ENCODE measurements at places on chromosomes 5 and 9.

DNA sequence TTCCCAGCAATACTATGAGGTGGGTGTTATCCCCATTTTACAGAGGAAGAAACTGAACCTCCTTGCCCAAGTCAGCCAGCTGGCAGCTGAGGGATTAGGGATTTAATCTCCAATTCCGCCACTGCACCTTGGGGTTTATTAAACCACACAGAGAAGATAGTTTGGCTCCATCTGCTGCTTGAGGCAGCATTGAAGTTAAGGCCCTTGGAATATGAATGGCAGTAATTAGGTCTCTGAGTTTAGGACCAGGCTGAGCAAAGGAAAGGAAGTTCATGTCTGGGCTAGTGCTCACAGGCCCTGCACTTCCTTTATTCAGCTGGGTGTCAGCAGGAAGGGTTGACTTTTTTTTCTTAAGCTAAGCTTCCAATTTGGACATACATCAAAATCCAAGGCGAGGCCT is 86.9 kb upstream of the GDNF start:
- DNase-seq: no peak

DNA sequence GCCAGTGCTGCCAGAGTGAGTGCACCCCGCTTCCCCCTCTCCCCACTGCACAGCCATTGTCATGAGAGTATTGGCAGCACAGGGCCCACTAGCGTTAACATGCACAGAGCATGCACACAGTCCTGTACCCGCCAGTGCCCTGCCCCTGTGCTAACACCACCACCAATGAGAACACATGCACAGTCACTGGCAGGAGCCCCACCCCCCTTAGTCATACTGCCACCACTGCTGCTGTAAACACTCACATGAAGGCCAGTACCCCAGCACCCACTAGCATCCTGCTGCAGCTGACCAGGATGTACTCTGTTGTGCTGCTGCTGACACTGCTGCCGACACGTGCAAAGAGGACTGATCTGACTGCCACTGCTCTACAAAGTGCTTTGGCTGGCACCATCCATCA is 19.5 kb upstream of the RANBP6 start:
- no peak for DNase-seq

- DNase-seq: no peak
These were observed 1.4 kb downstream of the PIK3R1 start for GRCh38 chr5:68217047-68217355.

- no peak for DNase-seq
These were observed 322.1 kb downstream of the MED10 start for GRCh38 chr5:6056280-6056679.

DNA sequence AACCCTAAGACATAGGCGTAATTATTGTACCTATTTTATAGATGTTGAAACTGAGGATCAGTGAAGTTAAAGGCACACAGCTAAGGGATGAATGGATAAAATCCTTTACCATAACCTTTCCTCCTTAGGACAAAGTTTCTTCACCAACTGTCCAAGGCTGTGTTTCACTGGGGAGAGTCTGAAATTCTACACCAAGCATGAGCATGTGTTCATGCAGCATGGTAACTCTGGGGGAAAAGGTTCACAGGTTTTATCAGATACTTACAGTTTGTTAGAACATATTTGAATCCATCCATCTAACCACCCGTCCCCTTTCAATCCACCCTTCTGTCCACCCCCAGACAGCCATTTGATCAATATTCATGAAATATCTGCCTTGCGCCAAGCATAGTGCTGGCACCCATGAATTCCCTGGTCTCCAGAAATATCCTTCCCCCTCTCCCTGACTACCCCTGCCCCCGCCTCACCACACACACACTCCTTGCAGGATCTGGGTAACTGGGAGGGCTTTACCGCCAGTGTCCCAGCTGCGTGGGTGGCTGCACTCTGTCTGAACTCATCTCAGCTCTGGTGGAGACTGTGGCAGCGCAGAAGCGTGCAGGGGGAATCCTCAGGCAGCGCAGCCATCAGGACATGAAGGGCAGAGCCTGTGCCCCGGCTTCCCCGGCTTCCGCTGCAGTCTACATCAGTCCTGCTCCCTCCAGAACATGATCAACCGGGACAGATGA is 6.3 kb upstream of the KCNIP1 start:
- no peak for DNase-seq

- DNase-seq: no peak
These were observed 235.0 kb downstream of the ISL1 start for GRCh38 chr5:51618234-51618633.

GRCh38 chr5:173423452-173424117 is 95.4 kb upstream of the STC2 start:
- DNase-seq: no peak

DNA sequence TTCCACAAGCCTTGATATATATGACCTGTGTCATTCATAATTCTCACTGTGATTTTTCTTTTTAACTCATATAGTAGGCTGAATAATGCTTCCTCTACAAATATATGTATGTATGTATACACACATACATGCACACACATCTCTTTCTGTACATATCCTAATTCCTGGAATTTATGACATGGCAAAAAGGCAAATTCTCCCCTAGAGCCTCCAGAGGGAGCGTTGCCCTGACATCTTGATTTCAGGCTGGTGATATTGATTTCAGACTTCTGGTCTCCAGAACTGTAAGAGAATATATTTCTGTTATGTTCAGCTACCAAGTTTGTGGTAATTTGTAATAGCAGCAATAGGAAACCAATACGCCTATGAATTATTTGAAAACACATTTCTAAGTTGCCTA is 166.6 kb upstream of the GAS1 start:
- no peak for DNase-seq

DNA sequence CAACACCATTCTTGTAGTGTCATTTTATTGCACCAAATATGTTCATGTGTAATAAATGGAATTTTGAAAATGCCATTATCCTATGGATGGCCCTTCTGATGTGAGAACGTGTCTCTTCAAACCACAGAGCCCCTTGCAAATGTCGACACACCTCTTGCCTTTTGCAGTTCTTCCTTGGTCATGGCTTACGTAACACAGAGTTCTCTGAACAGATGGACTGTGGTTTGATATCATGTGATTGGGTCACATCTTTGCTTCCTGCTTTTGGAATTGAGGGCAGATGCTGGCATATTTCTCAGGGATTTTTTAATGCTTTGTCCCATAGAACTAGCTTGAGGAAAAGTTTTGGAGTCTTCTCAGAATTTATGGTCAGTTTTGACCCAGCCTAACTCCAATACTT is 4.6 kb downstream of the TGFBR1 start:
- no peak for DNase-seq

- DNase-seq: no peak
These were observed 12.4 kb upstream of the CRB2 start for GRCh38 chr9:123343443-123344191.

DNA sequence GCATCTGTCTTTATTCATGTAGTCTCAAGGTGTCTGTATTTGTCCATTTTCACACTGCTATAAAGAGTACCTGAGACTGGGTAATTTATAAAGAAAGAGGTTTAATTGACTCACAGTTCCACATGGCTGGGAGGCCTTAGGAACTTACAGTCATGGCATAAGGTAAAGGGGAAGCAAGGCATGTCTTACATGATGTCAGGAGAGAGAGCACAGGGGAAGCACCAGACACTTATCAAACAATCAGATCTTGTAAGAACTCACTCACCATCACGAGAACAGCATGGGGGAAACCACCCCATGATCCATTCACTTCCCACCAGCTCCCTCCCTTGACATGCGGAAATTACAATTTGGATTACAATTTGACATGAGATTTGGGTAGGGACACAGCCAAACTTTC is 44.2 kb downstream of the NLN start:
- no peak for DNase-seq

DNA sequence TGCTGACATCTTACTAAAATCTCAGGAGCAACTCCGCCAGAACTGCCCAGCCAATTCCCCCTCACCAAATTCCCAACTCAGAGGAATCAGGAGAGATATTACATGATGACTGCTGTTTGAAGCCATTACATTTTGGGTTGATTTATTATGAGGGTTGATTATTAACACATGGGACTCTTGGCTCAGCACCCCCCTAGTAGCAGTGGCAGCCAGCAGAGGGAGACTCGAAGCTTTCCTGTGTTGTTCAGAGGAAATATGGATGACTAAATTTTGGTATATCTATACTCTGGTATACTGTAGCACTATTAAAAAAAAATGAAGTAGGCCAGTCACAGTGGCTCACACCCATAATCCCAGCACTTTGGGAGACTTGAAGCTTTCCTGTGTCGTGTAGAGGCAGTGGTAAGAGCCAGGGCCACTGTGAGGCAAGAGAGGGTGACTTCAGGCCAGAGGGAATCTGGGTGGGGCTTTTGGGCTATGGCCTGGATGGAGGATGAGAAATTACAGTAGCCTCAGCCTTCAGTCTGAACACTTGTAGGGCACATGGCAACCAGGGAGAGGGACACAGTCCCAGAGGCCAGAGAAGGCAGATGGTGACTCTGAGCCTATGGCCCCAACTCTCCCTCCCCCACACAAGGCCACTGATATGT is 111.4 kb downstream of the LHX2 start:
- no peak for DNase-seq

GRCh38 chr9:96021551-96022444 is 146.3 kb downstream of the ERCC6L2 start:
- DNase-seq: no peak

- DNase-seq: no peak
These were observed 49.0 kb upstream of the SARDH start for GRCh38 chr9:133786907-133787753.

- DNase-seq: no peak
These were observed 950 bp downstream of the RGMB start for GRCh38 chr5:98774192-98775033.

GRCh38 chr5:35785601-35786085 is 71.0 kb upstream of the IL7R start:
- DNase-seq: no peak

GRCh38 chr9:129287619-129288305 is 109.7 kb upstream of the IER5L start:
- no peak for DNase-seq

DNA sequence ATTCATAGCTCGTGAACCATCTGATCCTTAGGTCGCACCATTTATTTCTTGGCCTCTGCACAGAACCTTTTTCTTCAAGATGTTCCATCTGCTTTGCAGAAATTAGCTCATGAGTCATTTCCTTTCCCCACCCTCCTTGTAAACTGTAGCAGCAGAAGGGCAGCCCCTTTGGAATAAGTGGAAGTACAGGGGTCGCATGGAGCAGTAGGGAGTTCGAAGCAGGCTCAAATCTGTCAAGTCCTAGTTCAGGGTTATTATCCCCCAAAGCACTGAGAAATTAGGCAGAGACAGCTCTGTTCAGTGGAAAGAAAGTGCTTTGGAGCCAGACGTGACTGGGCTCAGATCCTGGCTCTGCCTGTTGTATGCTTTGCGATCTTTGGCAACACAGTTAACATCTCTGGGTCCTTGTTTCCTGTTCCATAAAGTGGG is 84.2 kb downstream of the SGCD start:
- no peak for DNase-seq

GRCh38 chr9:71628247-71628646 is 140.1 kb downstream of the CEMIP2 start:
- DNase-seq: no peak

- no peak for DNase-seq
These were observed 54.0 kb downstream of the PCA3 start for GRCh38 chr9:76818271-76818670.

DNA sequence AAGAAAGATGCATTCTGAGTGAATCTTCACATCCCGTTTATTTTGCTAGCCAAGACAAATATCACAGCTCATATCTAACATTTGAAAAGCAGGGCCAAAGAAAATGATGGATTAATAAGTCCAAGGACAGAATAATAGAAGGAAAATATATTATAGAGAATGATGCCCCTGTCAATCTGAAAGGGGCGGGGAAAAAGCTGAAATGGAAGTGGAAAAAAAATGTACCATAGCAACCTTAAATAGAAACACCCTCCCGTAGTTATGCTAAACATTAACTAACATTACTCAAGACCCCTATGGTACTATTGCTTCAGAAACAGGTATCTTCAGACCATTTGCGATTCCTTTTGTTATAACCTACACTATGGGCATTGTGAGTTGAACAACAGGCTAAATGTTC is 67.7 kb upstream of the SMARCA2 start:
- no peak for DNase-seq

DNA sequence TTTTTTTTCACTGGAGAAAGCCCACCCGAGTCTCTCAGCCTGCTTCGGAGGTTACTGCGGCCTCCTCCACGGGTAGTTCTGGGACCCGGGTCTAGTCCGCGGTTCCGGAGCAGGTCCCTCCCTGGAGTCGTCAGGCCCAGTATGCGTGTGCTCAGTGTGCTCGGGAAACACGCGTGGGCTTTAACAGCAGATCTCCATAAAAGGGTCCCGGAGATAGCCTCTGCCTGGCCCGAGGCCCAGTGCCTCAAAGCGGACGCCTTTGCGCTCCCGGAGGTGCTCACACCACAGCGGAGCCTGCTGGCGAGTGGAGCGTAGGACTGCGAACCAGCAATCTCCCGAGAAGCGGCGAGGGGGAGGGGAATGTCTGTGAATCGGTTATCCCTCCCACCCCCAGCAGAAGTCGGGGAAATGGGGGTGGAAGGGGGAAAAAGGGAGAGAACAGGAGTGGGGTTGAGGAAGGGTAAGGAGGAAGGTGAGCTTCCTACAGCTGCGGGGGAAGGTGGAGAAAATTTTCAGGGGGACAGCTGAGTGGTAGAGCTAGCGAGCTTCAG is 28.7 kb downstream of the CDKN2A start:
- DNase-seq: no peak

GRCh38 chr5:163094492-163095180 is 342.8 kb upstream of the CCNG1 start:
- no peak for DNase-seq

DNA sequence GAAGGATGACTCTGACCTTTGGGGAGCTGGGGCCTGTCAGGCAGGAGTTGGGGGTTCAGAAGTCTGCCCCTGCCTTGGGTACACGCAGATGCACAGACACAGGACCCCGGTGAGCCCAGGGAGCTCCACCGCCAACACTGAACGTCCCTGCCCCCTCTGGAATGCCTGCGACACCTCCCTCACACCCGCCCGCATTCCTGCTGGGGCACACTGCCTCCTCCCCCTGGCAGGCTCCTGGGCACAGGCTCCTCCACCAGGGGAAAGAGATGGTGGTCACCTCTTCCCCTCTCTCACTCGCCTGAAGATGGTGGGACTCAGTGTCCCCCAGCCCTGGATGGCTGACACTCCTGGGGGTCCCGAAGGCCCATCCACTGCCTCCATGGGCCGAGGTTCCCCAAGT is 12.0 kb downstream of the CRB2 start:
- DNase-seq: no peak

GRCh38 chr9:12933957-12934356 is 159.1 kb downstream of the LURAP1L start:
- no peak for DNase-seq

- no peak for DNase-seq
These were observed 25.2 kb downstream of the EMB start for GRCh38 chr5:50415912-50416311.

GRCh38 chr5:61177070-61177469 is 14.8 kb upstream of the SMIM15 start:
- DNase-seq: no peak

Data from tibial nerve (tissue), 4 donors.